ENCODE measurements at places on chromosomes 3 and 15. TPM values are rescaled to one million over a fixed set of nuclear protein-coding genes. Genes with fewer than 3 reads are reported as not detected.

LRRC34 gene
- 4.7 TPM for total RNA-seq

DNA sequence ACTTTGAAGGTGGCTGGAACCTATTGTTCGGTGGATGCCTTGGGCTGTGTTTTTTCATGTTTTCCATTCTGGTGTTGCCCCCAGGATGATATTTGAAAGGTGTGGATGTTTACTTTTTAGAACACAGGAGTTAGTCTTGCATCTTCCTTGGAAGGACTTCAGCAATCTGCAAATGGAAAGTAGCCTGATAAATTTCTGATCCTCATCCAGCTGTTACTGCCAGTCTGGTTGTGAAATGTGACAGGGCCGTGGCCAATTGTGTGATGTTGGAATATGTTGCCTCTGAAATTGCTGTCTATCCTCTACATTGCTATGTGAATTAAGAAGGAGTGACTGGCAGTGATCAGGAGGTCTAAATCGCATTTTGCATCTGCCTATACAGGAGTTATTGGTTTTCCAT, 382.5 kb upstream of the C2CD4B start:
- H3K27me3 ChIP-seq, result peaks cover 3% of the 10 kb centered on the region
- peaks cover 2% of the 10 kb centered on the region for H3K4me1 ChIP-seq

- H3K36me3 ChIP-seq, result no peaks in the 10 kb centered on the region
- no peak overlapping the region for H3K4me3 ChIP-seq
- H3K27ac ChIP-seq, result no peak overlapping the region
- H3K27me3 ChIP-seq, result peaks cover 10% of the 10 kb centered on the region
- no peaks in the 10 kb centered on the region for H3K4me1 ChIP-seq
Observed at GRCh38 chr3:27686642-27687041, 35.5 kb downstream of the EOMES start.

GRCh38 chr3:61774279-61774890, 213.0 kb downstream of the PTPRG start:
- H3K4me3 ChIP-seq, result no peak overlapping the region
- no peaks in the 10 kb centered on the region for H3K27me3 ChIP-seq
- no peak overlapping the region for H3K27ac ChIP-seq
- no peak for DNase-seq
- no peaks in the 10 kb centered on the region for H3K36me3 ChIP-seq

- H3K27ac ChIP-seq, result no peak overlapping the region
- H3K4me3 ChIP-seq, result no peak overlapping the region
- DNase-seq, result no peak
- no peaks in the 10 kb centered on the region for H3K27me3 ChIP-seq
- peaks cover 10% of the 10 kb centered on the region for H3K4me1 ChIP-seq
- H3K36me3 ChIP-seq, result peaks cover 3% of the 10 kb centered on the region
Observed at GRCh38 chr3:122786066-122786465, 7.6 kb downstream of the HSPBAP1 start.

- H3K4me3 ChIP-seq, result no peak overlapping the region
- peaks cover 11% of the 10 kb centered on the region for H3K27me3 ChIP-seq
- H3K4me1 ChIP-seq, result peaks cover 11% of the 10 kb centered on the region
- DNase-seq, result no peak
- no peaks in the 10 kb centered on the region for H3K36me3 ChIP-seq
Observed at GRCh38 chr15:95932676-95933075, 397.8 kb upstream of the NR2F2 start.

DNA sequence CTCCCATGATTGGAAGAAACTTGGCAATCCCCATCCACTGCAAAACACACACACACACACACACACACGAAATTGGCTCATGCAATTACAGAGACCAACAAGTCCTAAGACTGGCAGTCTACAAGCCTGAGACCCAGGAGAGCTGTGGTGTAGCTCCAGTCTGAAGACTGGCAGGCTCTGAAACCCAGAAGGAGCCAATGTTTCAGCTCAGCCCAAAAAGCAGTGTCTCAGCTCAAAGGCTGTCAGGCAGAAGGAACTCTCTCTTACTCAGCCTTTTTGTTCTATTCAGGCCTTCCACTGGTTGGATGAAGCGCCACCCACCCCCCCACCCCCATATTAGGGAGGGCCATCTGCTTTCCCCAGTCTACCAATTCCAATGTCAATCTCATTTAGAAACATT, 32.1 kb downstream of the MESD start:
- peaks cover 12% of the 10 kb centered on the region for H3K4me1 ChIP-seq
- no peak overlapping the region for H3K27ac ChIP-seq
- DNase-seq, result no peak
- no peaks in the 10 kb centered on the region for H3K27me3 ChIP-seq

KCNMB3 gene
- total RNA-seq, result 0.60 TPM

DNA sequence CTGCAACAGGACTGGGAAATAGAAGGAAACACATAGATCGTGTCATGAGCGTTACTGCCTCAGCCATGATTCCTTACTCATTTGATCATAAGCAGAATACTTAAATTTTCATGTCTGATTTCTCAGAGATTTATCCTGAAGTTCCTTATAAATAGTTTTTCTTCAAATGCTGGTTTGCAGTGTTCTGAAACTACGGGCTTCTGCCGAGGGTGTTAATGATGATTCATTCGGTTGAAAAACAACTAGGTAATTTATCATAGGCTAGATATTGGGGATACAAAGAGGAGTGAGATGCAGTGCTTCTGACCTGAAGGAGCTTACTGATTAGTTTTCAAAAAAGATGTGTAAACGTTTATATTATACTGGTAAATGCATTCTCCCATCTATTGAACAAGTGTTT, 428.9 kb downstream of the NLGN1 start:
- H3K36me3 ChIP-seq, result no peaks in the 10 kb centered on the region
- no peaks in the 10 kb centered on the region for H3K4me1 ChIP-seq
- no peak for DNase-seq
- no peak overlapping the region for H3K27ac ChIP-seq

DISP2 gene
- total RNA-seq, result 0.60 TPM

HYKK gene
- 3.7 TPM for total RNA-seq

- H3K4me3 ChIP-seq, result no peak overlapping the region
- no peak overlapping the region for H3K27ac ChIP-seq
- H3K36me3 ChIP-seq, result no peaks in the 10 kb centered on the region
- no peak for DNase-seq
Observed at GRCh38 chr3:102026656-102027055, 177.3 kb downstream of the NFKBIZ start.

GRCh38 chr3:49422379-49423248, at the start of gene AMT:
AMT (minus strand) TSS chr3:49422473; CDS start chr3:49422450, 23 bp downstream.
- H3K27ac ChIP-seq, result peak within 1 kb of the TSS; percentile 41
- peaks cover 51% of the 10 kb centered on the region for H3K4me1 ChIP-seq
- no peak for DNase-seq

- DNase-seq, result no peak
- peaks cover 10% of the 10 kb centered on the region for H3K27me3 ChIP-seq
- no peak overlapping the region for H3K4me3 ChIP-seq
Observed at GRCh38 chr3:182618981-182619591, 174.2 kb upstream of the ATP11B start.

All from activated CD4-positive, alpha-beta T cell treated with anti-CD3 and anti-CD28 coated beads, Interleukin-2, amount 10 ng/mL, durations not matched to agents 7 days and 5 days (primary cell).